ENCODE measurements at places on chromosomes 6 and 20.

- DNase-seq: no peak
These were observed 115.1 kb upstream of the MAP3K7 start for GRCh38 chr6:90701926-90702325.

DNA sequence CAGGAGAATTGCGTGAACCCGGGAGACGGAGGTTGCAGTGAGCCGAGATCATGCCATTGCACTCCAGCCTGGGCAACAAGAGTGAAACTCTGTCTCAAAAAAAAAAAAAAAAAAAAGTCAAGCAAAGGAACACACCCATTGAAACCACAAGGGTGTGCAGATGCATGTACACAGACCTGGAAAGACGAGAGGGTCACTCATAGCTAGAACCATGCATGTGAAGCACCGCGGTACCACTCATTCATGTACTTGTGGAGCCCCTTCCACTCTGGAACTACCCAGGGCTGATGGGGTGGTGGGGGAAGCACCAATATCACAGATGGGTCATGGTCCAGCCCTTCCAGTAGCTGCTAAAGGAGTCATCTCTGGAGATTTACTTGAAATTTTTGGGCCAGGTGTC lies 7.4 kb upstream of the TJAP1 start:
- DNase-seq: no peak

DNA sequence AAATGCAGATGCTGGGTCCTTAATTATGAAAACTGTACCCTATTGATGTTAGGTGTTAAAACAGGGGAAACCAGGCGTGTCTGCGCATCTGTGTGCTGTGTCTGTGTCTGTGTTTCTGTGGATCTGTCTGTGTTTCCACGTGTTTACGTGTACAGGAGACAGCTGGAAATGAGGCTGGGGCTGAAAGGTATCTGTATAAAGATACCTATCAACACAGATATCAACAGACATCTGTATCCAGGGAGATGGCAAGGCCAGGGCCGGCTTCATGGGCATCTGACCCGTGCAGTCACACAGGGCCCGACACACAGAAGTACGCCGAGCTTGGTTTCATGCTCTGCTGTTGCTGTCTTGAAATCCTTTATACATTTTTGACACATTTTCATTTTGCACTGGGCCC lies 48.6 kb downstream of the BMP7 start:
- no peak for DNase-seq

- DNase-seq: no peak
These were observed 152.1 kb upstream of the RALGAPA2 start for GRCh38 chr20:20864351-20865096.

DNA sequence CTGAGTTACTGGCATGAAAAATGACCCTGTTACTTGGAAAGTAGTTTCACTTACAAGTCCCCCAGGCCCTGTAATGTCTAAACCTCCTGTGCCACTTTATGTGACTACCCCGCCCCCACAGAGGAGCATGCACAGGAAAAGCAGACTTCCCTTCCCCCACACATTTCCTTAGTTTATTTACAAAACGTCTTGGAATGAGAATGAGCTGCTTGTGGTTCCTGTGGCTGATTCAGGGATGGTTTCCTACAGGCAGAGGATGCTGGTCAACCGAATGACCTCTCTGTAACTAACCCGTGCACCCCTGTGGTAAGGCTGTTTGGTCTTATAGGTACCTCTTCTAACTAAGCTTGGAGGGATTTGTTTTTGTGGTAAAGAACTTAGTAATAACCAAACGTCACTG lies 28.5 kb downstream of the RSPO3 start:
- DNase-seq: no peak

GRCh38 chr6:31293343-31293742 lies 21.5 kb upstream of the HLA-C start:
- no peak for DNase-seq

GRCh38 chr6:46888578-46888977 lies 33.2 kb downstream of the ADGRF5 start:
- DNase-seq: no peak

DNA sequence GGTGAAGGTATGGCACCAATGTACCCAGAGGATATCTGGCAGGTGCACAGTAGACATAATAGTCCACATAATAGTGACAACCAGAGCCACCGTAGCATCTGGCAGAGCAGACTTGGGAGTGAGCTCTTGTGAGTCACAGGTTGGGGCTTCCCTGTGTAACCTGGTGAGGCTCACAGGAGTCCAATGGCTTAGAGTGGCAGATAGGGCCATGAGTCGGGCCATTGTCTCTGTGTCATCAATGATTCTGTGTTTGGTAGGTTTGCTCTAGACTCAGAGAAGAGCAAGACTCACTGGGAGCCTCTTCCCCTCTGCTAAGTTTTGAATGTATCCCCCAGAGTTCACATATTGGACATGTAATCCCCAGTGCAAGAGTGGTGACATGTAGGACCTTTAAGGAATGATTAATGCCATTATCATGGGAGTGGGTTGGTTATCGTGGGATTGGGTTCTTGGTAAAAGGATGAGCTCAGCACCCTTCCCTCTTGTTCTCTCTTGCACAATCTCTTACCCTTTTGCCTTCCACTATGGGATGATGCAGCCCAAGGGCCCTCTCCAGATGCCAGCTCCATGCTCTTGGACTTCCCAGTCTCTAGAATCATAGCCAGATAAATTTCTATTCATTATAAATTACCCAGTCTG lies 22.6 kb upstream of the SIRPA start:
- no peak for DNase-seq

DNA sequence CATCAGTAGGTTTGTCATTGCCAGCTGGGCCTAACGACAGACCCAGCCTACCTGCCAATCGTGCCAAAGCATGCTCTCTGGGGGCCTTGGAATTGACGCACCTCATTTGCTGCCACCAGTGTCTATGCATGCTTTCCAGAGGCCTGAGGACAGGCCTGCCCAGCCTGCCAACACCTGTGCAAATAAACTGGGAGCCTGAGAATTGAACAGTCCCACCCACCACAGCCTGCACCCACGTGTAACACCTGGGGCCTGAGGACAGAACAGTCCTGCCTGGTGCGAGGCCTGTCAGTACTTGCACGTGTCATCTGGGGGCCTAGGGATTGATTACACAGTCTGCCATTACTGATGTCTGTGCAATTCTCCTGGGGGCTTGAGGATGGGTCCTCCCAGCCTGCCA lies 6.2 kb upstream of the RNF217 start:
- DNase-seq: no peak

Data from activated T-helper 2 cell treated with anti-CD3 and anti-CD28 coated beads, Interferon-gamma antibody, Interleukin-2, Interleukin-4, amounts not matched to agents 10 μg/mL and 5 μg/mL and 100 μg/mL, durations not matched to agents 14 hours and 24 hours and 36 hours (primary cell).